Suppressor macrophage treated with lipopolysaccharide for 1 hour (primary cell): ENCODE measurements at places on chromosomes 3 and 15.
A peak's percentile ranks its signal among the peaks of the same experiment; 100 is the strongest.

DNA sequence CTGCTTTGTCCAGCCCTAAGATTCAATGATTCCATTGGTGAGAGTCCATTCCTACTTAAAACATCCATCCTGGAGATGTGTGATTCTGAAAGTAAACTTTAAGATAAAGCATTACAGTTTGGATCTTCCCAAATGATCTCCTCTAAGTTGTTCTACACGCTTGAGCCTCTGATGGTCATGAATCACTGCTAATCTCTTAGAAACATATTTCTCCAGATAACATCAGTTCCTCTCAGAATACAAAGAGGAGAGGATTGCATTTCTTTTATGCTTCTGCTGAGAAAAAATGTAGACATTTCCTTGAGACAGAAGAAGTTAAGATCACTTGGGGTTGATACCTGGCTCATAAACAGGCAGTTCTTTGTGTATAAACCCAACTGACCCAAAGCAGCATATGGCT, 281.2 kb upstream of the DPH6 start:
- DNase-seq: no peak

DNA sequence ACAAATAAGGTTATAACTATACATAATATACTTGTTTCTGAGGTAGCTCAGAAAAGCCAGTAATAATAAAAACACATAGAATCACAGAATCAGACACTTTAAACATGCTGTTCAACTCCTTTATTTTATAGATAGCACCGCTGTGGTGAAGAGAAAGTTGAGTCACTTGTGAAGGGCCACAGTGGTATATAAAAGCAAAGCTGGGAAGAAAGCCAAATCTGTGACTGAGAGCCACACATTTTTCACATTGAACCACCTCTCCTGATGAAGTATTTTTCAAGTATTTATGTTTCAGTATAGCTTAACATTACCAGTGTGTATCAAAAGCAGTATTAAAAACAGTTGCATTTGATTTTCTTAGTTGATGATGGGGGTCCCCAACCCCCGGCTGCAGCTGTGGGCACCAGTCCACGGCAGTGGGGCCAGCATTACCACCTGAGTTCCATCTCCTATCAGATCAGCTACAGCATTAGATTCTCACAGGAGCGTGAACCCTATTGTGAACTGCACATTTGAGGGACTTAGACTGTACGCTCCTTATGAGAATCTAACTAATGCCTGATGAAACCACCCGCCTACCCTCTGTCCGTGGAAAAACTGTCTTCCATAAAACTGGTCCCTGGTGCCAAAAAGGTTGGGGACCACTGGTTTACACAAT, 46.2 kb downstream of the TBL1XR1 start:
- no peak for DNase-seq

DNA sequence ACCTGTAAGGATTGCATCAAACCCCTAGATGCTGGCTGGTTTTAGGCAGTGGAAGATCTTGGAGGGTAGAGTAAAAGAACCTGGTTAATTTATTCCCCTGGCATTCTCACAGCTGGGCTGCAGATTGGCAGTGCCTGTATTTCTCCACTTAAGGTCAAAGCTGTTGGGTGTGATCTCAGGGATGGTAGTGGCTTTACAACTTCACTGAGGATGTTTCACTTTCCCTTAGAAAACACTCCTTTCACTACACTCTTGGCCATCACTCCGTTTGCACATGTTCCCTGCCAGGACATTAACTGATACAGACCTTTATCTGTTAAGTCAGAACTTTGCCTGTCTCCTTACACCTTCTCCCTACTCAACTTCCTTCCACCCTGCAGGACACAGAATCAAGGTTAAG, 779.1 kb upstream of the SEMA6D start:
- no peak for DNase-seq

DNA sequence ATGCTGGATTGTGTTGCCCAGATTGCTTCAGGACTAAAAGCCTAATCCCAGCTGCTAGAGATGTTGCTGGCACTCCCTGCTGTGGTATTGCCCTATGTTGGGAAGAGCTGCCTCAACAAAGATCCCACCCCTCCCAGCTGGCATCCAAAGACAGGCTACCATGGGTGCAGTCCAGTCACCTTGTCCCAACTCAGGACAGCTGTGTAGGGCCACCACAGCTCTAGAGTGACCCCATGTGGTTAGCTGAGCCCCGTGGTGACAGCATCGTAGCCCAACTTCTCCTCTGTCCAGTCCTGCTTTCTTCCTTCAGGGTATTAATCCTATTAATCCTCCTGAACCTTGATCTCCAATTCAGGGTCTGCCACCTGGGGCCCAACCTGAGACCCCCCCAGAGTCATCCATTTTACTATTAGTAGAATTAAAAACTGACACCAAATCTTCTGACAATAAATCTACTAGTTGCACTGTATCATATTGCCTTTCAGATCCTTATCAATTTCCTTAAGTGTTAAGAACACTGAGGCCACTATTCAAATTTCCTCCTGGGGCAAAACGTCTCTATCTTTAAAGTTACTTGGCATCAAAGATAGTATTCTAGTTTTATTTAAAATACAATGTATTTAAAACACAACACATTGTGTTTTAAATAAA, 83.5 kb downstream of the AQP9 start:
- DNase-seq: peak; percentile 80

GRCh38 chr3:10292505-10293419, at the start of gene GHRL:
GHRL (minus strand) TSS chr3:10292947; CDS start chr3:10290180, 2,767 bp downstream.
- DNase-seq: peak; percentile 78

DNA sequence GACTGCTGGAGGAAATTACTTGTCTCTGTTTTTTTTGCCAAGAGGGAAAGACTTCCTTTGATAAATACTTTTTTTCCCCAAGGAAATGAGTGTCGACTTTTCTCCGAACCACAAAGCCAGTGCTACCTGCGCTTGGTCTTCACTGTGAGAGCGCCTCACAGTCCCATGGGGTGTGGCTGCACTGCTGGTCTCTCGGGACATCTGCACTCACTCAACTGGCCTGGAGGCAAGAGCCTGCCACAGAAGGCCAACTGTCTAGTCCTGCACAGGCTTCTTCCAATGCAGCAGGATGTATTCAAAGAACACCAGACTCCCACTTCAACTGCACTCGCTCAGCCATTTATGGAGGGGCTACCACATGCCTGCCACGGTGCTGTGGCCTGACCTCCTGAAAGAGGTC, 40.6 kb upstream of the CGNL1 start:
- no peak for DNase-seq

- DNase-seq: peak; percentile 68
Measured at GRCh38 chr15:81281766-81282605, 42.0 kb downstream of the STARD5 start.

DNA sequence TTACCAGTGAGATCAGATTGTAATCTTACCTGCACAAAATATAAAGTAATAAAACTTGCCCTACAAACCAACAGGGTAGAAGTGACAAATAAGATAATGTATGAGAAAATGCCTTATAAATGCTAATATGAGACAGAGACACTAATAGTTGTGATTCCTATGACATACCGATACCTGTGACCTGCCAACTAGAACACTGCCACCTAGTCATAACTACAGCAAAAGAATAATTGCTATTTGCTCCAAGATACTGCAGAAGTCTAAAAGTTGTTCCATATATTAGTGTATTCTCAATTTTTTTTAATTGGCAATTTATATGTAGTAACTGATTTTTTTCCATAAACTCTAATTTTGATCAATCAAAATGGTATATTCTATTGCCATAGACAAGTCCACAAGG, 25.3 kb upstream of the GP5 start:
- DNase-seq: no peak

DNA sequence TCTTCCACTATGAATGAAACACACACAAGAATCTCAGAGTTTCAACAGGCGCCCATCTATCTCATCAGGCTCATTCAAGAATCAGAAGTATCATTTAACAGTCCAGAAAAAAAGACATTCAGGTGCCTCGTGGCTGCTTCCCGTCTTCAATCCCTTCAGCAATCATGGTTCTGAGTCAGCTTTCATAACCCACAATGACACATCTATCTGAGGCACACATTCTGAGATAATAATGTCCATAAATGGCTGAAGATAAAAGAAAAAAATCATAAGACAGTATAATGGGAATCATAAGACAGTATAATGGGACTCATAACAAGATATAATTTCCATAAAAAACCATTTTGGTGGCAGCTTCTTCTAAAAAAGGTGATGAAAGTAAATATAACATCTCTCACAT, 52.4 kb downstream of the TNIK start:
- peak; percentile 18 for DNase-seq

GRCh38 chr3:16888785-16889607, 4.2 kb downstream of the PLCL2 start:
- no peak for DNase-seq

DNA sequence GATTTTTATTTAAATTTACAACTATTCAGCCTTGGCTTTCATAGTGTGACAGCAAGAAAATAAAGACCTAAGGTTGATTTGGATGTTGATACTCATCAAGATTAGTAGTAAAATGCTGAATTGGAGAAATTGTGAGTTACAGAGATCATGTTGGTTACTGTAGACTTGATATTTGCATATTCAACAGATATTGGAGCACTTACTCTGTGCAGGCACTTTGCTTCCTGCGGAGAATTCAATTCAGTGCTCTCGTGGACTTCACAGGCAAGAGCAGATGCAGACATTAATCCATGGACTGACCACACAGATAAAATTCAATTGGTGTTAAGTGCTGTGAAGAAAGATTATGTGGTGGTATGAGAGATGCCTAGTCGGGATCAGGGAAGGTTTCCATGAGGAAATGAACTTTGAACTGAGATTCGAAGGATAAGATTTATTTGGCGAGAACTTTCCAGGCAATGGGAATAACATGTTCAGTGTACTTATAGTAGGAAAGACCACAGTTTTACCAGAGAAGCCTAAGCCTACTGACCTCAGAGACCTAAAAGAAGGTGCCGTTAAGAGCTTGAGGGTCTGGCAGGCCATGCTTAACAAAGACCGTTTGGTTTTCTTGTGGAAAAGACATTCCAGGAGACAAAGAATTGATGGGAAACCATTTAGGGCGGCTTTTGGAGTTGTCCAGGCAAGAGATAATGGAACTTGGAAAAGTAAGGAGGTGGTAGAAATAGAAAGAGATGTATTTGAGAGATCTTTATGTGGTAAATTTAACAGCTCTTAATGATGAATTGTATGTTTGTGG, 4.3 kb downstream of the SELENOT start:
- no peak for DNase-seq

DNA sequence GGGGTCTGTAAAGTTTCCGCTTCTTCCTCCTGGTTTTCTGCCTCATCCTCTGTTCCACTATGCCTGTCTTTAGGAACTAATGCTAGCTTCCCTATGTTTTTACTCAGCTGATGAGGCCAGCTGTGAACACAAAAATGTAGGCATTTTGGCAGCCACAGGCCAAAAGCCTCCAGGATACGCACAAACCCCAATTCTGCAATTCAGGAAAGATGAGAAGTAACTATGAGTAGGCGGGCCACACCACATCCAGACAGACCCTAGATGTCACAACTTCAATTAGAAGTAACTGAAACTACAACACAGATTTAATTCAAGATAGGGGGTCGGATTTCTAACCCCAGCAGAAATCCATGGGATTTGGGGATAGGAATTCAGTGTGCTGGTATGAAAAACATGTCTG, 11.9 kb downstream of the CA12 start:
- DNase-seq: peak; percentile 80
